ENCODE measurements at places on chromosomes 12 and 14.

GRCh38 chr14:93926245-93926872, 785 bp upstream of the FAM181A start:
- no peak for DNase-seq

DNA sequence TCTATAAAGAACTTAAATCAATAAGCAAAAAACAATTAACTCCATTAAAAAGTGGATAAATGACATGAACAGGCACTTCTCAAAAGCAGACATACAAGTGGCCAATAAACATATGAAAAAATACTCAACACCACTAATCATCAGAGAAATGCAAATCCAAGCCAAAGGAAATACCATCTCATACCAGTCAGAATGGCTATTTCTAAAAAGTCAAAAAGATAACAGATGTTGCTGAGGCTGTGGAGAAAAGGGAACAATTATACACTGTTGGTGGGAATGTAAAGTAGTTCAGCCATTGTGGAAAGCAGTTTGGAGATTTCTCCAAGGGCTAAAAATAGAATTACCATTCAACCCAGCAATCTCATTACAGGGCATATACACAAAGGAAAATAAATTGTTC, 234.5 kb upstream of the PLXNC1 start:
- DNase-seq: no peak

DNA sequence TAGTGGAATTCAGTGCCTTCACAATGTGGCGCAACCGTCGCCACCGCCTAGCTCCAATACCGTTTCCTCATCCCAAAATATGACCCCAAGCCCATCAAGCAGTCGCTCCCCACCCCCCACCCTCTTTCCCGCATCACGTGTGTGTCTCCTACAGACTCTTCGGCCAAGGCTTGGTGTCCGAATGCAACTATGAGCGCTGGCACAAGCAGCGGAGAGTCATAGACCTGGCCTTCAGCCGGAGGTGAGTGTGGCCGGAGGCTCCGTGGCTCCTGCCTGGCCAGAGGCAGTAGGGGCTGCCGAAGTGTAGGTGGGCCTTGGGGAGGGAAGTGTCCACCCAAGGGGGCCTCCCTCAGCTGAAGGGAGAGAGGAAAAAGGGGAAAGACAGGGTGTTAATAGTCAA, 15.8 kb downstream of the CYP46A1 start:
- DNase-seq: no peak

GRCh38 chr12:111238075-111238734, 130.7 kb downstream of the PHETA1 start:
- no peak for DNase-seq

DNA sequence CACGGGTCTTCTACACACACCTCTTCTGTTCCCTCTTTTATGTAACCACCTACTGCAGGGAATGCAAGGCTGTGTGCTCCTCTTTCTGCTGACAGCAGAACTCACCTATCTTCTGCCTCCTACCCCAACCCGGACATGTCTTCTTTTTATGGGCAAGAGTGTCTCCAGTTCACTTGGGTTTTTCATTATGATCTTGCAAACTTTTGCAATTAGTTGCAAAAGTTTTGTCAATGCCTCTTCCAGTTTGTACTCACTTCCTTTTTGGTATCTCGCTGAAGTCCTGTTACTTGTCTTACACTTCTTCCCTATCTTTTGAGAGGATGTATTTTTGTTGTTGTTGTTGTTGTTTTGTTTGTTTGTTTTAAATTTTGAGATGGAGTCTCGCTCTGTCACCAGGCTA, 50.6 kb downstream of the DRAM1 start:
- no peak for DNase-seq

DNA sequence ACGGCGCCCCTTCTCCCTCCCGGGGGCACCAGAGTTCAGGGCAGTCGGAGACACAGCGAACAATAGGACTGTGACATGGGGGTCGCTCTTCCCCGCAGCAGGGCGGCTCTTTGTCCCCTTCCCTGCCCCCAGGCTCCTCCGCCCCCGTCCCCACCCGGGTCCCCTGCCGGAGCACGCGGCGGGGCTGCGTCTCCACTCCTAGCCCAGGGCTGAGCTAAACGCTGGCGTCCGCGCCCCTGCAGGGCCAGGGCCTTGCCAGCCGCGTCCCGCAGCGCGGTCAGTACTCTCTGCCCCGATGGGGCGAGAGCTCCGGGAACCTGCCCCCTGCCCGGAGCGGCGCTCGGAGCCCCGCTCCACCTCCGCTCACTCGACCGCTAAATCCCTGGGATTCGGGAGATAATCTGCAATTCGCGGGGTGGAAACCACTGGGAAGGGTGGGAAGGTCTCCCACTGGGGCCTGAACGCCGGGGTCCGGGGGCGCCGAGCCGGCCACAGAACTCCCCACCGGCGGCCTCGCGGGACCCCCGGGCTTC, 825 bp upstream of the CCDC85C start:
- DNase-seq: no peak

GRCh38 chr12:75721796-75722195, 210.4 kb upstream of the KRR1 start:
- DNase-seq: no peak

DNA sequence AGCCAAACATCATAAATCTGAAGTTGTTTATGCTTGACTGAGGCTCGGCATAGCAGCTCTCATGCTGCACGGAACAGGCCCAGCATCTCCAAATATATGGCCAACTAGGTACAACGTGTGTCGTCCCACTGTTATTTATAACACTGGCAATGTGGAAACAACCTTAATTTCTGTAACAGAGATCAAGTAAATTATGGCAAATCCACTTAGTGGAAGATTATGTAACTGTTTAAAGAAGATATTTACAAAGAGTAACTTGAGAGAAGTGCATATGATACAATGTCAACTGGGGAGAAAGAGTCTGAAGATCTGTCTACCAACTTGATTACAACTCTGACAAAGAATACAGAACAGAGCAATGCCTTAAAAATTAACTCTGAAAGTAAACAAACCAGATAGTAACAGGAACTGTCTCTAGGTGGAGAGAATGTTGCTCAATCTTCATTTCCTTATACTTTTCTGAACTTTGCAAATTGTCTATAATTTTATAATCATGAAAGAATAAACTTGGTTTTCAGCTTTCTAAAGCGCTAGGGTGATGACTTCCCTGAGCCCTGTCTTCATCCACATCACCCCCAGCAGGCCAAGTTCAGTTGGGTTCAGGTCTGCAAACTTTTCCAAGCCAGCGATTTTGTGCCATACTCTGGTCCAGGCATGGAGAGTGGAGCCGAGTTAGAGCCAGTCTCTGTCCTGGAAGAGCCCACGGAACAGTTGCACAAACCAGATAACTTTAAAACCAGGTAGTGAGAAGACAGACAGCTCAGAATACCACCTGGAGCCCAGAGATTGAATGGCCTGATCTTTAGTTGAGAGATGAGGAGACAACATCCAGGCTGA, 44.3 kb upstream of the BDKRB2 start:
- no peak for DNase-seq

DNA sequence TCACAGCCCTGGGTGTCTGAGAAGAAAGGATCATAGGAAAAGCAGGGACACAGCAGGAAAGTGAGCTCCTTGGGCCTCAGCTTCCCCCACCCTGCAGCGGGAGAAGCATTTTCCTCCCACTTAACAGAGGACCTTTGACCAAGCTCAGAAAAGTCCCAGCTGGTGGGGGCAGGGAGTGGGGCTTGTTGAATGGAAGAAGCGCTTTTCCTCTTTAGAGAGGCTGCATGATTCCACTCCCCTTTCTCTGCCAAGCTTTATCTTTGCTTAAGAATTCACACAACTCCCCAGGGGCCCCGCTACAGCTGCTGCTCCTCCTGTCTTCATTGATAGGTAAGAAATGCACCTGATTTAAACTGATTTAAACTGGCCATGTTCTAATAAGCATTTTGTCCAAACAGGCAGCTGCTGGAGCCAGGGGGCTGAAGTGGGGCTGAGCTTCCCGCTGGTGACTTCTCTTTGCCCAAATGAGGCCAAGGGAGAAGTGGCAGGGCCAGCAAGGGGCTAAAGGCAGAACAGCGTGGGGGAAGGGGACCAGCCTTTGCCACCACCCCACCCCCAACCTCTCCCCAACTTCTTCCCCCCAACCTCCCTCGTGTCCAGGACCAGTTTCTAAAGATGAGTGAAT, 1.7 kb upstream of the PAPLN start:
- DNase-seq: no peak

- no peak for DNase-seq
Measured at GRCh38 chr12:49930515-49931288, 19.8 kb upstream of the AQP2 start.

- no peak for DNase-seq
Measured at GRCh38 chr12:18387706-18388105, 126.4 kb downstream of the PIK3C2G start.

GRCh38 chr14:37585101-37585511, 9.9 kb downstream of the FOXA1 start:
- no peak for DNase-seq

DNA sequence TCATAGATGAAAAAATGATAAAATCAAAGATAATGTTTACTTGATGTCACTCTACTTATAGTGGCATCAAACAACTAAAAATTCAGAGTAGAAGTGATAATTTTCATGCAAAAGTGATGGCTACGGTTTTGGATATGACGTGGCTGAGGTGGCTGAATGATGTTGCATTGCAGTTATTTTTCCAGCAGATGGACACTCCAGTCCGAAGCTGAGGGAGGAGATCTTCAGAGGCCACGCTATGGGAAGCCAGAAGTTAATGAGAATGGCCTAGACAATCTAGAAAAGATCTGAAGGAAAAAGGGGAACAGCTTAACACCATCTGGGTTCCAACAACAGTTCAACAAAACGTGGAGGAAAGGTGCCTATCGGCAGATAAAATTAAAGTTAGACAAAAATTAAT, 279.8 kb downstream of the SOX5 start:
- DNase-seq: no peak

DNA sequence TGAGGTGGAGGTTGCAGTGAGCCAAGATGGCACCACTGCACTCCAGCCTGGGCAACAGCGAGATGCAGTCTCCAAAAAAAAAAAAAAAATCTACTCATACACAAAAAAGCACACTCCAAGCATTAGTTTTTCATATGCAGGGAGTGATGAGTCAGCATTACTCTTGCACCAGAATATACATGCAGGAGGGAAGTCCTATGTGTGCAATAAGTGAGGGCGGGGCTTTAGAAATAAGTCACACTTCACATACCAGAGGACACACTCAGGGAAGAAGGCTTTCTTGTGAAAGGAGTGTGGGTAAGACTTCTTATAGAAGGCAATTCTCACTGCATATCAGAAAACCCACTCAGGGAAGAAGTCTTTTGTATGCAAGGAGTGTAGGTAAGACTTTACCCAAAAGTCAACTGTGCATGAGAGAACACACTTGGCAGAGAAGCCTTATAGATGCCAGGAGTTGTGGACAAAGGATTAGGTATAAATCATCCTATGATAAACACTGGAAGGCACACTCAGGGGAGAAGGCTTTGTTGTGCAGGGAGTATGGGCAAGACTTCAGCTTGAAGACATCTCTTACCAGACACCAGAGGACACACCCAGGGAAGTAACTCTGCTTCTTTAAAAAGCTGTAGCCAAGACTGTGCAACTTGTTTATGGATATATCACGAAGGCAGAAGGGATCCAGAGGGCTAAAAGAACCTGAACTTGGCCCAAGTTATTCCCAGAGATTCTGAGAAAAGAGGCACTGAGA, 50.5 kb downstream of the ATF7 start:
- no peak for DNase-seq

DNA sequence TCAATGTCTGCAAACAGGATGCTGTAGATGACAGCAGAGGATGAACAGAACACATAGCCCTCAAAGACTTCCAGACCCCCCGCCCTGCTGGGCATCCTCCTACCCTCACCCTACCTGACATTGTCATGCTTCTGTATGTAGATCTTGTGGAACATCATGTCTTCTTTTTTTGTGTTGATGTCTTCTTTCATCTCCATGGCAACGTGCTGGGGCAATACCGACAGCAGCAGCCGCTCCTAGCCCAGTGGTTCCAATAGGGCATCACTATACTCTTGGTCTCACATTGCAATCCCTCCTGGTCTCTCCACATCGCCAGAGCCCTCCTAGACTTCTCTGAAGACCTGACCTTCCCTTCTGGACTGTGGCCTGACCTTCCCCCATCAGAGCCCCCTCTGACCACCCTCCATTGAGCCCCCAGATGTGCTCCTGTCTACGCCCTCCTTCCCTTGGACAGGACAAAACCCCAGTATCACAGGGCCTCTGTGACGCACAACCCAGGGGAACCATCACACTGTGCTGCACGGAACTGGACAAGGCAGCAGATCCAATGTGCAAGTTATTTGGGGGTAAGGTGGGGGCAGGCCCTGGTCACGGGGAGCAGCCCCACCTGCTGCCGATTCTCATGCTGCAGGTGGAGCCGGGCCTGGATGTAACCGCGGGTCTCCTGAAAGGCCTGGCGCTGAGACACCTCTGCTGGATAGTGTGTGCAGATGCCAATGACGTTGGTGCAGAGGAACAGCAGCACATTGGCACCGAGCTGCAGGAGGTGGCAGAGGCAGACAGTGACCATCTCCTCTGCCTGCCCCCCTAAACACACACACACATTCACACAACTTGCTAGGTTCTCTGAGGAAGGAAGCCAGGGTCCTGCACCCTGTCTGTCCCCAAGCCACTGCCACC, 11.1 kb downstream of the ADCY6 start:
- DNase-seq: no peak

GRCh38 chr12:49972129-49972528, 618 bp upstream of the AQP6 start:
- DNase-seq: no peak

DNA sequence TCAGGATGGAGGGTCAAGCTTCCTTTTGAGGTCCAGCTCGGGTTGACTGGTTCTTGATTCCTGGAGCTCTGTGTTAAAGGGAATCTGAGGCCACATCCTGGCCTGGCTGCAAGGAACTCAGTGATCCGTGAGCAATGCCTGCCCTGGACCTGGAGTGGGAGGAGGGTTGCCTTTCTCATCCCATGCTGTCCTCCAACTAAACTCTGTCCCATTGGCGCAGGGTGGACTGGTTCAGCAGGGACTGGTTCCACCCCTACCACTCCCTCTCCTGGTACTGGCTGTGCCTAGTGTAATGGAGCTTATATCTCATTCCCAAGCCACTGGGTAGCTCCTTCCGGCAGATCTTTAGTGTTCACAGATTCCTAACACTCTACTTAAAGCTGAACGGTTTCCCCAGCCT, 3.9 kb upstream of the CMKLR1 start:
- no peak for DNase-seq

- DNase-seq: no peak
Measured at GRCh38 chr12:389142-390096, at the start of gene KDM5A. Gene KDM5A, minus strand, starts transcription at chr12:389320. Its CDS starts 229 bp downstream, at chr12:389091.

DNA sequence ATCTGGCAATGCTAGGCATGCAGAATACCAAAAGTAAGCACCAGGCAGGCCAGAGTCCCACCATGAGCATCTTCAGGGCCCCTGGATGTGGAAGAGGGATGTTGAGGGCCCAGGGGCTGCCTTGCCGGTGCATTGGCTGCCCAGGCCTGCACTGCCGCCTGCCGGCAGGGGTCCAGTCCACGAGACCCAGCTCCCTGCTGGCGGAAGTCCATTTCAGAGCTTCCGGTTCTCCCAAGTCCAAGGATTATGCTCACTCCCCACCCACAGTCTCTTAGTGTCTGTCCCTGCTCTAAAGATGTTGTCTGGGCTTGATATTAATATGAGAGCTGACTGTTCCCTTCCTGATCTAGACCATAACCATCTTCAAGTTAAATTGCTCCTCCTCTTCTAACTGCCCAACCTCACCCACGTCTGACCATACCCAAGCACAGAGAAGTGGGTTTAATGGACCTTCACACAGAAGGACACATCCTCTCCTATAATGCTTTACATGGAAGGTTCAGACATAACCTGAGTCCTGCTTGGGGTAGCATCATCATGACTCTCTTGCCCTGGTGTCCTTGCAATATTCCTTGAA, 117.4 kb downstream of the DAD1 start:
- no peak for DNase-seq

GRCh38 chr14:84456946-84457345, 1073.0 kb upstream of the FLRT2 start:
- DNase-seq: no peak

GRCh38 chr12:98151105-98151590, 364.2 kb upstream of the TMPO start:
- no peak for DNase-seq

Measured in GF-D8 (cell line).